ENCODE measurements at places on chromosomes 7 and 10.

GRCh38 chr10:117477211-117477947 lies 65.2 kb upstream of the EMX2 start:
- DNase-seq, result no peak

DNA sequence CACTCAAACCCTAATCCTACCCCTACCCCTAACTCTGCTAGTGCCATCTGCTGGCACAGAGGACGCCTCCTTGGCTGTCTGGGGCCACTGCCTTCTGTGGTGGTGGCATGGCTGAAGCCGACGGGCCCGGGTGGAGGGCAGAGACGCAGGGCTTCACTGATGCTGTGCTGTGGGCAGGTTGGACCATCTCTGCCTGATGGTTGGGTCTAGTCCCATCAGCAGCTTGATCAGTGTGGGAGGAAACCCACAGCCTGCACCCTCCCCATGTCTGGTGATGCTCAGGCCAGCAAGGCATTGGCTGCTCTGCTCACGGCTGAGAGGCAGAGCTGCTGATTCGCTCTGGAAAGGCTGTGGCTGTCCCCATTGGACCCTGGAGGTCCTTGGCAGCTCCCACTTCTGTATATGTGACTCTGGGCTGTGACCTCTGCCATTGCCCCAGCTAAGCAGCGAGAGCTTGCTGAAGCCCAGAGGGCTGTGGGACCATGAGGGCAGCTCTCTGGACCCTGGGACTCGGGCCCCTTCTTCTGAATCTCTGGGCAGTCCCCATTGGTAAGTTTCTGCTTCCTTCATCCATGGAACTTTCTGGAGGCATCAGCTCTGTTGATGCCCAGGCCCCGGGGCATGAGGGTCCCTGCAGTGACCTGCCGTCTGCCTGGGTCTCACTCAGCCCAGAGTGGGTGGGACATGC lies at the start of gene SCART1:
SCART1 (plus strand) TSS at position 430 of the 688 bp plus-strand sequence; CDS start at position 483, 53 bp downstream.
- no peak for DNase-seq

DNA sequence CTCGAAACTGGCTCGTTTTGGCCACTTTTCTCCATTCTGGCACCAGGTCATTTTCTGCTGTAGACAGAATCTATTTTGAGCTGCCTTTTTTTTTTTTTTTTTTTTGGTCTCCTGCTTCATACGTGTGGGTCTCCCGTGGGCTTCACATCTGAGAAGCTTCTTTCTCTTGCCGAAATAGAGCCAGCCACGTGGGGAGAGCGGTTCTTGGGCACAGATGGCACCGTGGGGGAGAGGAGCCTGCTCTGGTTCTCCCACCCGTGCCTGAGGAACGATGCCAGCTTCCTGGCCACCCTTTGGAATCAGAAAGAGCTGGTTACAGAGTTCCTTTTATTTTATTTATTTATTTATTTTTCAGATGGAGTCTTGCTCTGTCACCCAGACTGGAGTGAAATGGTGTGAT lies 48.7 kb upstream of the OCM2 start:
- DNase-seq, result no peak

DNA sequence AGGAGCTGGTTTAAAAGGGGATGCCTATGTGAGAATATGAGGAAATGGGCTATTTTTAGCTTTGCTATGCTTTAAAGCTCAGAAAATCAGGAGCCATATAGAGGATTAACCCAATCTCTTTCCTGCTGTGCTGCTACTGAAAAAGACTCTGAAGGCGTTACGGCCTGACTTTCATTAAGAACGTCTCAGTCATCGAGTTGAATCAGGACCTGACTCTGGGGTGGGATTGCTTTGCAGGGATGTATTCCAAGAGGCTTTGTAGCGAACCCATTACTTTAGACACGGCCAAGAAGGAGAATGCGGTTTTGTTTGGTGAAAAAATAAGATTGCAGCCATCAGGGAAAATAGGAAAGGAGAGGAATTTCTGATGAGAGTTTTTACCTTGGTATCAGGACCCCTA lies 426.9 kb downstream of the CCSER2 start:
- DNase-seq, result no peak

- DNase-seq, result no peak
Measured at GRCh38 chr10:58318346-58318745, 16.5 kb upstream of the UBE2D1 start.

DNA sequence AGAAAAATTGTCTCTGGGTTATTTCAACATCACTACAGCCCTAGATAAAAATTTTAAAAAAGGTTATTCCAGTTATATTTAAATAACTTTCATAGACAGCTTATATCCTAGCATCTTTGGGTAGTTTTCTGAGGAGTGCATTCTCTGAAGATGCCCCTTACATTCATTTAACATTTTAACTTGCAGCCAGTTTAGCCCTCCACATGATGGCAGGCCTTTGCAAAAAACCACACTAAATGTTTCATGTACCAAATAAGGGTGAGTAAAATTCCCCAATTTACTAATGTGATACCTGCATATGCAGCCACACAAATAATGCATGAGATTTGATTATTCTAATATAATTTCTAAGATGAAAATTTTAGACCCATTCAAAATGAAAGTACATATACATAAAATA lies 108.4 kb upstream of the ZWINT start:
- no peak for DNase-seq

- DNase-seq, result no peak
Measured at GRCh38 chr7:5232874-5233273, 42.8 kb downstream of the WIPI2 start.

GRCh38 chr10:42959833-42960232 lies 117.0 kb upstream of the RET start:
- no peak for DNase-seq

DNA sequence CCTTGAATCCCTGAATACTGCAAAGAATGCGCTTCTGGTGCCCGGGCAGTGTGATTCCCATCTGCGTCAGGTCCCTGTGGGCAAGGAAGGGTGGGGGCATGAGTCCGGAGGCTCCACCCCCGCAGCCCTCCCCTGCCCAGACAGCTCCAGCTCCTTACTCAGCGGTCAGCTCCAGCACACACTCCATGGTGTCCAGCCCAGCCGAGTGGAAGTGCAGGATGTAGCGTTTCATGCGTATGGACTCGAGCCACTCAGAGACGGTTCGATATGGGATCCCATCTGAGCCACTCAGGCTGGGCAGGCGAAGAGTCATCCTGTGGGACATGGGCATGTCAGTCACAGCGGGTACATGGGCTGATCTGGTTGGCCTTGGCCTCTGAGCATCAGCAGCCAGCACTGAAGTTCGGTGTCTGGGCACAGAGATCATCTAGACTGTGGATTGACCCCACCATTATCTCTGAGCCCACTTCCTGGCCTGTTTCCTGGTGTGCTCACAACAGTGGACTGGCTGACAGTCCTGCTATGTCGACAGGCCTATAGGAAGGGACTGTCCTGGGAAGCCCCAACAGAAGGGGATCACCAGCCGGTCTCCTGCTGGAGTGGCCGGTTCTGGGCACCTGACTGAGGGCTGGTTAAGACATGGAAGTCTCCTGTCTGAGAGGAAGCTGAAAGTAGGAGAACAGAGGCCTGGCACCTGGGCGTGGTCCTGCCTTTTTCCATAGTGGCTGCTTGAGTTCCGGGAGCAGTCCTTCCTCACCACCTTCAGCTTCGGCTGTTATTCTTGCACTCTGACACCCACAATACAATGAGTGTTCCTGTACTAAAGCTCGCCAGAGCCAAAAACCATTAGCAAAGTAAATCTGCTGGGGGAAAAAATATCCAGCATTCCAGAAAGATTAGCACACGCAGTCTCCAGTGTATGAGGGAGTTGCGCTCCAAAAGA lies 10.6 kb downstream of the ZYX start:
- no peak for DNase-seq

- no peak for DNase-seq
Measured at GRCh38 chr7:37310327-37311080, 138.2 kb downstream of the ELMO1 start.

DNA sequence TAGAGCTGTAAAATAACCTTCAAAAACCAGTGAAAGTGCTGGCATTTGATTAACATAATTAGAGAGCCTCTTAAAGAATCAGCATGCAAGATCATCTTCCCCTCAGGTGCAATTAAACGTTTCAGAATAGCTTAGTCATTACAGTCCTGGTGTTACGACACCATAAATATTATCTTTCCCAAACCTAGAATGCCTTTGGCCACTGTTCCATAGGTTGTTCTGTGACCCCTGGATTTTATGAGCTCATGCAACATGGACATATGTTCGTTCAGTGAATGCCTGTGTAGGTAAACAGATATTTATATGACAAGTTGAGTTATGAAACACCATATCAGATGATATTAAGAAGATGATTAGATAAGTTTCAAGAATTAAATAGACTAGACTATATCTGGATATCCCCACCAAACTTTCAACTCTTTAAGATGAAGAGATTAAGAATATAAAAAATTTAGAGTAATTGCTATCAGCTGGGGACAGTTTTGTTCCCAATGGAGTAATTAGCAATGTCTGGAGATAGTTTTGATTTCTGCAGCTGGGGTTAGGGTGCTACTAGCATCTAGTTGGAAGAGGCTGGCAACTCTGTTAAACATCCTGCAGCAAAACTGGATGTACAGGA lies 263.5 kb upstream of the DKK1 start:
- no peak for DNase-seq

- no peak for DNase-seq
Measured at GRCh38 chr7:80440883-80441282, 71.0 kb downstream of the GNAT3 start.

DNA sequence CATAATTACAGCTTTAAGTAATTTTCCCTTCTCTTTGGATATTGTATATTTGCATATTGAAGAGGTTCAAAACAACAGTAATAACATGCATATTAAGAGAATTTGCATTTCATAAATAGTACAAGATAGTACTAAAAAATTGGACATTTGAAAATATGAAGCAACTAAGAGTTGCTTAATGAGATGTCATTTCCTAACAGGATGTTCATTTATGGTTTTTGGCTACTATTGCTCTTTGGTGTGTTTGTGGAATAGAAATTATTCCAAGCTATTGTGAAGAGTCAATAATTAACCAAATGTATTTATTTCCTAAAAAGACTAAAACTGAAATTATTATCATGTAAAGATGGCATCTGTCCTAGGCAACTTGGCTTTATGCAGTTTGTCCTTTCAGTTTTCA lies 4.1 kb upstream of the SGCE start:
- DNase-seq, result no peak

DNA sequence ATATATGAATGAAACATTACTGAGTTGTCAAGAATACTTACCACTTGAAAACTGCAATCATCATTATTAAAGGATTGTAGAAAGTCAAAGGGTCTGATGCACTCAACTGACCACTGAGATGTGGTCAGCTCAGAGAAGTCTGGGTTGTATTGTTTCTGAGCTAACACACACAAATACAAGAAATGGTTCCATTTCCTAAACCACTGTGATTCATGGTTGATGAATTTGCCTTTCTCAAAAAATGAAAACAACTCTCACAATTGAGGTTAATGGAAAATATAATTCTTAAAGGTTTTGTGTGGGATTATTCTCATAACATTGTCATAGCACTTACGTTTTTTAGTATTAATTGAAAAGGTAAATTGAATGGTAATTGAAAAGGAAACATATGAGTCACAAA lies 45.6 kb upstream of the TAS2R16 start:
- DNase-seq, result no peak

DNA sequence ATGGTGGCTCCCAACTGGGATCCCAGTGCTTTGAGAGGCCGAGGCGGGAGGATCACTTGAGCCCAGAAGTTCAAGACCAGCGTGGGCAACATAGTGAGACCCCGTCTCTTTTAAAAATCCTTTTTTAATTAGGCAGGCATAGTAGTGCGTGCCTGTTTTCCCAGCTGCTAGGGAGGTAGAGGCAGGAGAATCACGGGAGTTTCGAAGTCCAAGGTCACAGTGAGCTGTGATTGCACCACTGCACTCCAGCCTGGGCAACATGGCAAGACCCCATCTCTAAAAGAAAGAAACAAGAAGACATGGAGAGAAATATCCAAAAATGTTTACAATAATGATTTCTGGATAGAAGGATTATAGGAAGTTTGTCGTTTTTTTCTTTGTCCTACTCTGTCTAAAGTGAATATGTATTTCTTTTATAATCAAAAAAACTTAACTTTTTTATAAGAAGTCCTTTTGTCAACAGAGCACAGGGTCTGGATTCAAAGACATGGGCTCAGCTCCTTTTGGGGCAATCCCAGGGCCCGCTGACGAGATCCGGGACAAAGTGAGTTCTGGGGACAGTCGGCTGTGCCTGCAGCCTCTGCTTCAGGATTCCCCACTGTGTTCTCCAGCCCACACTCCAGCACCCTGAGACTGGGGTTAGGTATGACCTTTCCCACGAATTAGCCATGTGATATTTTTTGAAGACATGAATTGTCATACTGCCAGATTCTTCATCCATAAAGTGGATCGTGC lies 45.6 kb downstream of the PDGFA start:
- no peak for DNase-seq

DNA sequence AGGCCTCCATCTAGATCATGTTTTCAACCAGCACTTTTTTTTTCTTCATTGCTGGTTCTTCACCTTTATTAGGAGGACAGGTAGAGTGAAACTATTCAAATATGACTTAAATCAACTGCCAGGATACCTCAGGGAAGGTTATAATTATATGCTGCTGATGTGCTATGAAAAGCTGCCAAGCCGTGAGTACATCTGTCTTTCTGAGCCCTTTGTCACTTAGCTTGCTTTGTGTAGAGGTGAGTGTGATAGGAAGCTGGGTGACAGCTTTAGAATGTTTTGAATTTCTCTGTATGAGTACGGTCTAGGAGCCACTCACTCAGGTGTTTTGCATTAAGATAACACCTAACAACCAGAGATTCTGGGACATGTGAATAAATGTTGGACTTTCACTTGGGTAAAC lies 365.2 kb downstream of the OTUD1 start:
- DNase-seq, result no peak

- DNase-seq, result no peak
Measured at GRCh38 chr7:93307943-93308342, 75.8 kb downstream of the VPS50 start.

- no peak for DNase-seq
Measured at GRCh38 chr10:61834519-61834918, 67.0 kb upstream of the ARID5B start.

DNA sequence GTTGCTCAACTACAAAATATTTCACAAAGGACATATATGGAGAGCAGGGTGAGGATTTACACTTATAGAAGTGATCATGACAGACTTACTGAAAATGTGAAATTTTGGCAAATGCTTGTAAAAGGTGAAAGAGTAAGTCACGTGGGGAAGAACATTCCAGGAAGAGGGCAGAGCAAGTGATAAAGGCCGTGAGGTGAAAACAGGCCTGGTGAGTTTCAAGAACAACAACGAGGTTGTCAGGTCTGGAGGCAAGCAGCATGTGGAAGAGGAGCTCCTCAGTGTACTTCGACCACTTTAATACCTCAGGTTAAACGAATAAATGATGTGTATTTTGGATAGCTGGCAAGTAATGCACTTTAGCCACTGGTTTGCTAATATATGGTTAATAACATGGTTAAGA lies 706.7 kb downstream of the PCDH15 start:
- DNase-seq, result no peak

Measured in AG04449 (cell line).